ENCODE measurements at places on chromosomes 16 and 17. TPM values are rescaled to one million over a fixed set of nuclear protein-coding genes. Genes with fewer than 3 reads are reported as not detected.
A peak's percentile ranks its signal among the peaks of the same experiment; 100 is the strongest.

DNA sequence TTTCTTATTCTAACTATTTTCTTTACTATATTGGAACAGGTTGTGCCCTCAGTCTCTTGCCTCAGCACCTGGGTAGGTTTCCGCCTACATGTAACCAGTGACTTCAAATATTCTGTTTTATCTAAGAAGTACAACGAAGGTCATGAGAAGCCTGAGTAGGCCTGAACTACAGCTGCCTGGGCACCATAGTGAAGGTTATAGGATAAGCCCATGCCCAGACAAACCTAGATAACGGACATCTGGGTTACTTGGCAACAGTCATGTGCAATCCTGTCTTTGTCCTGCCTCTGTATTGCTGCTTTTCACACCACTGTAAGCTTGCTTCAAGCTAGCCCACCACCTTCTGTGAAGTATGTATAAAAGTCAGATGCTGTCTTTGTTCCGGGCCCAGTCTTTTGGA lies 25.4 kb upstream of the ARL4D start:
- DNase-seq: no peak

DNA sequence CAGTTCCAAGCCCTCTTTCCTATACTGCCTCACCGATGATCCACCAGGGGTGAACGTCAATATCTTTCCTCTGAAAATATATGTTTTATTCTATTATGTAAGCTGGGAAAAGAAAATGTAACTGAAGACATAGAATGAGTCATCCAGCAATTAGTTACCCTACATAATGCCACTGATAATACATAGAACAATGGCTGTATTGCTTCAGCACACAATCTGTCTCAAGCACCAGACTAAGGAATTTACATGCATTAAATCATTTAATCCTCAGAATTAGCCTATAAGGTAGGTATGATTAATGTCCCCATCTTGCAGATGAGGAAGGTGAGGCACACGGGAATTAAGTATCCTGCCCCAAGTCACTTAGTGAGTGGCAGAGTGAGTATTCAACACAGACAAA lies 472.8 kb downstream of the TOX3 start:
- DNase-seq: no peak

- DNase-seq: no peak
These were observed 17.9 kb downstream of the PDP2 start for GRCh38 chr16:66898207-66898606.

- peak; percentile 72 for DNase-seq
These were observed 3.3 kb downstream of the COL1A1 start for GRCh38 chr17:50198026-50198669.

DNA sequence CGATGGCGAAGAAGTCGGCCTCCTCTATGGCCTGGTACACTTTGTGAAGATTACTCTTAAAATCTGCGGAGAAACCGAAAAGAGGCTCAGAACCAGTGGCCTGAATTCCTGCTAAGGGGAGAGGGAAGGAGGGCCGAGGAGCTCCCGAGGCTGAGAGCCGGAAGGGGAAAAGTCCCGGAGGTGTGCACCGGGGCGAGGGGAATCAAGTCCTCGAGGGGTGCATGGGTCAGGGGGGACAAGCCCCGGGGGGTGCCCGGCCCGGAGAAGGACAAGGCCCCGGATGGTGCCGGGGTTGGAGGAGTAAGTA lies 495 bp downstream of the PARN start:
- DNase-seq: no peak

DNA sequence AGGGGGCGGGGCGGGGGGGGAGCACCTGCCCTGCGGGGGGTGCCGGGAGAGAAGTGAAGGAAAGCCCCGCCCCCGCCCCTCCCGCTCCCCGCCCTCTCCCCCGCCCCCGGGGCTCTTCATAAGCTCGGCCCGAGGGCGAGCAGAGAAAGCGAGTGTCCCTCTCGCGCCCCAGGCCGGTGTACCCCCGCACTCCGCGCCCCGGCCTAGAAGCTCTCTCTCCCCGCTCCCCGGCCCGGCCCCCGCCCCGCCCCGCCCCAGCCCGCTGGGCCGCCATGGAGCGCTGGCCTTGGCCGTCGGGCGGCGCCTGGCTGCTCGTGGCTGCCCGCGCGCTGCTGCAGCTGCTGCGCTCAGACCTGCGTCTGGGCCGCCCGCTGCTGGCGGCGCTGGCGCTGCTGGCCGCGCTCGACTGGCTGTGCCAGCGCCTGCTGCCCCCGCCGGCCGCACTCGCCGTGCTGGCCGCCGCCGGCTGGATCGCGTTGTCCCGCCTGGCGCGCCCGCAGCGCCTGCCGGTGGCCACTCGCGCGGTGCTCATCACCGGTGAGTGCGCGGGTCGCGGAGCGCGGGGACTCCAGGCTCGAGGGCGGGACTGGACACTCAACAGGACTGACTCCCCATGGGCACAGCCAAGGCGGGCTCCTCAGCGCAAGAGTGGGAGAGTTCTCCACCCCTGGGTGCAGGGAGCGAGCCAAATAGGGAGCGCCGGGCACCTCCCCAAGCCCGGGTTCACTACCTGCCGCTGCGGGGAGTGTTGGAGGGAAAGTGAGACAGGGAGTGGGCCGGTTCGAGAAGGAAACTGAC lies at the start of gene HSD11B2:
Gene HSD11B2, plus strand, starts transcription at position 145 of the 798 bp plus-strand sequence. Its CDS starts 128 bp downstream, at position 273.
- DNase-seq: peak; percentile 77

DNA sequence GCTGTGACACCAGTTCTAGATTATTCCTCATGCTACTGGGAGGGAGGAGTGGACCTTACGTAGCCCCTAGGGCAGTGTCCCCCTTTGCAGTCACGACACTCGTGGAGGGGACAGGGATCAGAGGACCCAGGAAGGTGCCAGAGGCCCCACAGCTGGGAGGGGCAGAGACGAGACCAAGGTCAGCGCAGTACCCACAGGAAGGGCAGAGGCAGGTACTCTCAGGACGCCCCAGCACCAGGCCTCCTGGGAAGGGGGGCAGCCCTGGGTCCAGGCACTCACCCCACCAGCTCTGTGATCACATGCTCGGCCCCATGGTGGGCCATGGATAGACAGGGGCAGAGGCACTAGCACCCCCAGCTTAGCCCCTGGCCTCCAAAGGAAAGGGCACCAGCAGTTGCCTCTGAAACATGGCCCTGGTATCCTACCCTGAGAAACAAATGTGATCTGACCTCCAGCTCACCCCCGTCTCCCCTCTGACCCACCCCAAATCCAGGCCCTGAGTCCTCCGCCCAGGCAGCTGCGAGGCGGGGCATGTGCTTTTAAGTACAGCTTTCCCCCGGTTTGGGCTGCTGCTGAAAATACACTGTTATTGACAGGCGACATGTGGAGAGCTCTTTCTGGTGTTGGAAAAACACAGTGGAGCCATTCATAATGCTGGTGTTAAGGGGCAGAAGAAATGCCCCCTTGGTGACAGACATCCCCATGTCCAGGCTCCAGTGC lies 361.9 kb downstream of the C16orf95 start:
- no peak for DNase-seq

- no peak for DNase-seq
These were observed 58.8 kb upstream of the GRIN2A start for GRCh38 chr16:10240854-10241613.

GRCh38 chr17:77527836-77528505 lies 387.2 kb downstream of the SEC14L1 start:
- DNase-seq: no peak

- peak; percentile 23 for DNase-seq
These were observed 78.0 kb upstream of the ZNF750 start for GRCh38 chr17:82917699-82918345.

The SEPTIN12 gene
- total RNA-seq: not detected

The CFAP97D1 gene
- 0.02 TPM for total RNA-seq
